HT-29 (cell line): ENCODE measurements at places on chromosomes 3 and 15. TPM values are rescaled to one million over a fixed set of nuclear protein-coding genes. Genes with fewer than 3 reads are reported as not detected.

GOLGA8T gene
- total RNA-seq = not detected in 2 replicates

ZIC1 gene
- total RNA-seq = not detected in 2 replicates

- DNase-seq = no peak
Measured at GRCh38 chr3:124282751-124283651, 291.1 kb upstream of the ROPN1 start.

DNA sequence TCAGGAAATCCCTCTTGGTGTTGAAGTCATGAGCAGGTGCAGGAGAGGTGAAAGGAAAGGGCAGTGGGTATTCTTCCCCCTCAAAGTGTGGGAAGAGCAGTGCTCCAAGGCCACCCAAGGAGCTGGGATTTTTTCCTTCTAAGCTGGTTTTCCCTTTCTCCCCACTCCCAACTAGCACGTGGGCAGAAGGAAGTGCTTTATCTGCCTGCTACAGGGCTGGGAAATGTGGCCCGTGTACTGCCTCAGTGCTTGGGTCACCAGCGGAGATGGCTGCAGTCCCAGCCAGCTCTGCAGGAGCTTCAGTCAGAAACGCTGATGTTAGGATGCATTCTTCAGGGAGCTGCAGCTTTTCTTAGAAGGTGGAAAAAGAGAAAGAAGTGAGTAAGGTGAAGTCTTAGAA is 99.2 kb downstream of the CACNA1D start:
- no peak for DNase-seq

- peak; percentile 75 for DNase-seq
Measured at GRCh38 chr15:76206325-76206976, 104.8 kb downstream of the ETFA start.

- no peak for DNase-seq
Measured at GRCh38 chr3:102194760-102195159, 240.1 kb upstream of the ZPLD1 start.

DNA sequence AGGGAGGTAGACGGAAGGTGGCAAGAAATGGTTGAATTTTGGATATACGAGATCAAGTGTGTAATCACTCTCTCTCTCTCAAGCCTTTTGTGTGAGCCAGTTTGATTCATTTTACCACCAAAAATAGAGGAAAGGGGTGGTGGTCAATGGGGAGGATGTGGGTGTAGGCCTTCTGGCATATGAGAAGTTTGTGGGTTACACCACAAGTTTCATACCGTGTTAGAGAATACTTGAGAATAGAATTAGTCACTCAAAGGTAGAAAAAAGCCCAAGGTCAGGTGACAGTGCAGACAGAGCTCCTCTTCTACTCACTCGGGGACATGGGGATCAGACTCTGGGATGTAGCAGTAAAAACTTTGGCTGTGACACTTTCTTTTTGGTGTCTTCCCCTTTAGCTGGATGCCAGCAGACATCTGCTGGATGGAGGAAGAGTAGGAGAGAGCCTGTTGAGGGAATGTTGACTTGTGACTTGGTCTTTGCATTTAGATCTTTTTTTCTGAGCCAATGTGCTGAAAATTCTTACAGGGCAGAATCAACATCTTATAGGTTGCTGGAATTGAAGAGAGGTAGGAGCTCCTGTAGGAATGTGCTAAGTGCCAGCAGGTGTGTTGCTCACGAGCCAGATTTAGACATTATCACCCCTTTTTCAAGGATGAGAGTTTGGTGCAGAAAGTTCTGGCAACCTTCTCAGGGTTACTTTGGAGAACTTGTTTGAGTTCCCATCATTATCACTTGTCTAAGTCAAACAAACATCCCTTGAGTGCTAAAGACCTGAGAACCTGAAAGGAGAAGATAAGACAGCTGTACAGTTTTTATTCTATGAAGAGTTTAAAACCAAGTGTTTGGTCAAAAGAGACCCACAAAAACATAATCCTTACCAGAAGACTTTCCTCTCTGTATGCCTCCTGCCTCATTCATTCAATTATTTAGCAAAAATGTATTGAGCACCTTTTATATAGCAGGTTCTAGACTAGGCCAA is 43.9 kb upstream of the RYK start:
- no peak for DNase-seq

DNA sequence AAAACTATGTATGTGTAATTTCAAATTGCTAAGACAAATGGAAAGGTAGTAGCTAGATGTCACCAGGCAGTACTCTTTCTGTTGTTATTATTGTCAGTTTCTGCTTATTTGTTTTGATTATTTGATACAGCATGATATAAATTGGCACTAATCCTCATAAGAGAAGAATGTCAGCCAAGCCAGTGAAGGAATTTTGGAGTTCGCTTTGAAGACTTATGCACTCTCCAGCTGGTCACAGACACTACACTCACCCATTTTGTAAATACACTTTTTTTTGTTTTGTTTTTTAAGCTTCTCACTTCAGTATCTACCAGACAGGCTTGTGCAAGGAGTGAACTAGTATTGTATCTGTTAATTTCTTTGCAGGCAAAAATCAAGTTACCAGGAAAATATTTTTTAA is 180.2 kb upstream of the TTC14 start:
- DNase-seq = no peak
